ENCODE measurements at places on chromosomes 2 and 18.

GRCh38 chr2:118372886-118373830 is 284.9 kb downstream of the INSIG2 start:
- no peak for DNase-seq

DNA sequence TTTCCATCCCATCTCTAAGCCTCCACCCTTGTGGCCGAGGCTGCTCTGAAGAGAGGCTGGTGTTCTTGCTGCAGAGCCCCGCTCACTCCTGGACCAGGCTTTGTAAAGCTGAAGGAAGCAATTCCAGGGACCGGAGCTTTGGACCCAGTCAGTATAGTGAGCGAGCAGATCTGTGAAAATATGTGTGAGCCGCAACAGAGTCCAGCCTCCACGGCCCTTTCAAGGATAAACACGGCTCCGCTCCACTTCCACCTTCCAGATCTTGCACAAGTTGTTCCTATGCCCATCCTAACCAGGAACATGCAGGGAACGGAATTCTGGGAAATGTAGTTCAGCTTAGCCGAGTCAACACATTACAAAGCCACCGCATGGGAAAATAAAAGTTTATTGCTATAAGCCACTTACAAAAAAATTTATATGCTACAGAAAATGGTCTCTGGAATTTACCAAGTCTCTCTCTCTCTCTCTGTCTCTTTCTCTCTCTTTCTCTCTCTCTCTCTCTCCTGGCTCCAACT is 151.7 kb upstream of the ZNF521 start:
- peak; percentile 43 for DNase-seq

DNA sequence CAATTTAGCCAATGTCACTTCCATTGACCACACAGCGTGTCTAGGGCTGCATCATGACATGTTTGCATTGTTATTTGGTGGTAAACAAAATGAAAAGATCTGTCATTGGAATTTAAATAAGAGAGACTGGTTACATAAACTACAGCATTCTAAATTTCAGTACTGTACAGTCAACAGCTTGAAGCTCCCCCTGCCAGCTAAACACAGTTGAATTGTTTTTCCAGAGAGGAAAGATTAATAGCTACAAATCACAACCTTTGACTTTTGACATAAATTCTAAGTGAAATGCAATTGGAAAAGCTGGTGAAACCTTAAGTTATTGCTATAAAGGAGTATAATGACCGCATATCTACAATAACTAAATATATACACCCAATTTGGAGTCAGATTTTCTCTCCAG is 1600.0 kb upstream of the ACVR2A start:
- DNase-seq = no peak

DNA sequence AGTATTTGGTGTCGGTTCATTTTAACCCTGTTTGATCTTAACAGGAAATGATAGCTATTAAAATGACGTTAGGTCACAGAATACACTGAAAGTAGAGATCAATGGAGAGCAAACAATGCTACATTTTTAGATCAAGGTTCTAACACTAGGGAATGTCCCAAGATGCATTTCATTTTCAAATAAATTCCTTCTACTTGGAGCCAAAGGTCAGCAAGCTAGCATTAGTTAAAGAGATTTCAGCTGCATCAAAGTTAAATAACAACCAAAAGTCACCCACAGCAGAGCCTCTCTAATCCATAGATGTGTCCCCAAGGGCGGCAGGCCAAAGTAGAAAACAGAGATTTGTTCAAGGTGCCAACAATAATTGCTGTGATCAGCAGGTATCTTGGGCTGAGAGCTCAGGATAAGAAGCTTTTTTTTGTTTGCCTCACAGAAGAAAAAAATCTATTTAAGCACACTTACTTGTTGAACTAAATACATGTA is 1233.6 kb upstream of the TMEFF2 start:
- DNase-seq = no peak

GRCh38 chr18:8052237-8052701 is 485.2 kb downstream of the PTPRM start:
- no peak for DNase-seq

- no peak for DNase-seq
Measured at GRCh38 chr18:39846265-39846664, 2108.8 kb upstream of the PIK3C3 start.

DNA sequence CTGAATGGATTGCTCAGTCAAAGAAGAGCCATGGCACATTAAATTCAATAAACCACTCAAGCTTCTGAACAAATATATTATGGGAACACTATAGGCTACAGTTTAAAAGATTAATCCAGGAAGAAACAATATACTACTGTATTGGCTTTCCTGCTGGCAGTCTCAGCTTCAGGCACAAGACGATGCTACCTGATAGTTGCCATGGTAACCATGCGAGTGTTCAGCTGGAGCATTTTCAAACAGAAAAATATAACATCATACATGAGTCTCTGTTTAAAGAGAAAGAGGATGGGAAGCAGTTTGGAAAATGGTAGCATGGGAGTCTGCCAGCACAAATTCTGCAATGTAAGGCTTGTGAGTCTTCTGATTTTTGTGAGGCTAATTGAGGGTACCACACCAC is 65.9 kb upstream of the CPO start:
- DNase-seq = no peak
